IPS DF 6.9 (cell line): ENCODE measurements at places on chromosomes 12 and 14.

- DNase-seq, result no peak
Observed at GRCh38 chr14:61498303-61498702, 176.9 kb downstream of the PRKCH start.

GRCh38 chr12:17139931-17140330, 534.0 kb upstream of the LMO3 start:
- no peak for DNase-seq

- no peak for DNase-seq
Observed at GRCh38 chr12:122303068-122303467, 36.8 kb upstream of the VPS33A start.

DNA sequence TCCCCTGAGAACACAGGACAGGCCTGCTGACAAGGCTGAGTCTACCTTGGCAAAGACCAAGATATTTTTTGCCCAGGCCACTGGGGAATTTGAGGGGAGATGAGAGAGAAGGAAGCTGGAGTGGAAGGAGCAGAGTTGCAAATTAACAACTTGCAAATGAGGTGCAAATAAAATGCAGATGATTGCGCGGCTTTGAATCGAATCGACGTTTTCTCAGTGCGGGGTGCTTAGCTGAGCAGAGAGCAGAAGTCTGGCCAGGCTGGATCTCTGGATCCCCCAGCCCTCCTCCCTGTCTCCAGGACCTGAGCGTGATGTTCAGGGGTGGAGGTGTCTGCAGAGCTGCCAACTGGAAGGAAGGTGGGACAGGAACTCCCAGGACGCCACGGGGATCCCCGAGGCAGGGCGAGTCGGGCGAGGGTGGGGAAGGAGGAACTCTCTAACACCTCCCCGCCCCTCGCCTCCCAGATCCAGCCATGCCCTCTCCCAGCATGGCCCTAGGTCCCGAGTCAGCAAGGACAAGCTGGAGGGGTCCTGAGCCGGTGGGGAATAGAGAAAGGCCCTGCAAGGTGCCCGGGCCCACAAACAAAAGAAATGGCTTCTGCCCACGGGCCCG, 527 bp upstream of the CARMIL3 start:
- DNase-seq, result no peak

- DNase-seq, result no peak
Observed at GRCh38 chr14:67900231-67900630, 80.7 kb downstream of the RAD51B start.

DNA sequence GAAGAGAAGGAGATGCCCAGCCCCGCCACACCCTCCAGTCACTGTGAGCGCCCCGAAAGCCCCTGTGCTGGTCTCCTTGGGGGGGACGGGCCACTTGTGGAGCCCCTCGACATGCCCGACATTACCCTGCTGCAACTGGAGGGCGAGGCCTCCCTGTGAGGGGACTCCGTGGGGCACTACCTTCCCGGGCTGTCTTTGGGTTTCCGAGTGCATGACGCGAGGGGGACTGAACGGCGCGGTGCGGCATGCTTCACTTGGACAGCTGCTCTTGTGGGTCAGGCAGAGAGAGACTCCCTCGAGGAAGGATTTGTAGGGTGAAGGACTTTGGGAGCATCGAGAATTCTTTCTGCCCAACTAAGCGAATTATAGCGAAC, 1.1 kb downstream of the CCDC184 start:
- DNase-seq, result no peak

DNA sequence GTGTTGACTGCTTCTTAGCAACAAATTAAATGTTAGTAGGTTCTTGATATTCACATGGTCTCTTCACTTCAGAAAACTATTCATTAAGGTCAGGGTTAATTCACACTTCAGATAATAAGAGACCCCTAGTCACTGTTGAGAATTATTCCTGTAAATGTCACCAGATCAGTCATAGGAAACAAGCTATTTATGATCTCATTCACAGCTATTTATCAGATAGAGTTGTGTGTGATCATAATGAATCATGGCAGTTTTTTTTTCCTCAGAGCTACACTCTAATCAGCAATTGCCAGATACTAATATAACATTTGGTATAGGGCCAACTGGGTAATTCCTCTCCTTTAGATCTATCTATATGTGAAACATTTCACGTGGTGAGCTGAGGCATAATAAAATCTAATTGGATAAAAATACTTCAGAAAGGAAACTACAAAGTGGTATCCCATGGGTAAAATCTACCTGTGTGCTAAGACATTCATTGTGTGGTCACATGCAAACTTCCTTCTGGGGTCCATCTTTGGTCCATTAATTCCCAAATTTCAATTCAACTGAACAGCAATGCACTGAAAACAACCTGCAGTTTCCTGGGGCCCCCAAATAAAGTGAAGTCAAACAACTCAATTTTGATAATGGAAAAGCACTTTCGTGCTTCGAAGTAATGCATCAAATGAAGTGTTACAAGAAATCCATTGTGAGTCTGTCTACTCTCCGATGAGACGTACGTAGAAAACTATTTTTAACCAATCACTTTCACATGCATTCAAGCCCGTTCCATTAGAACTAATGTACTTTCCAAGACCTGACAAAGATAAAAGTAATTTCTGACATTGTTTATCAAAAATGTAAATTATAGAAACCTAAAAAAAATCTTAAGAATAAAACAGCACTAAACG, 197.0 kb downstream of the ACSS3 start:
- no peak for DNase-seq

DNA sequence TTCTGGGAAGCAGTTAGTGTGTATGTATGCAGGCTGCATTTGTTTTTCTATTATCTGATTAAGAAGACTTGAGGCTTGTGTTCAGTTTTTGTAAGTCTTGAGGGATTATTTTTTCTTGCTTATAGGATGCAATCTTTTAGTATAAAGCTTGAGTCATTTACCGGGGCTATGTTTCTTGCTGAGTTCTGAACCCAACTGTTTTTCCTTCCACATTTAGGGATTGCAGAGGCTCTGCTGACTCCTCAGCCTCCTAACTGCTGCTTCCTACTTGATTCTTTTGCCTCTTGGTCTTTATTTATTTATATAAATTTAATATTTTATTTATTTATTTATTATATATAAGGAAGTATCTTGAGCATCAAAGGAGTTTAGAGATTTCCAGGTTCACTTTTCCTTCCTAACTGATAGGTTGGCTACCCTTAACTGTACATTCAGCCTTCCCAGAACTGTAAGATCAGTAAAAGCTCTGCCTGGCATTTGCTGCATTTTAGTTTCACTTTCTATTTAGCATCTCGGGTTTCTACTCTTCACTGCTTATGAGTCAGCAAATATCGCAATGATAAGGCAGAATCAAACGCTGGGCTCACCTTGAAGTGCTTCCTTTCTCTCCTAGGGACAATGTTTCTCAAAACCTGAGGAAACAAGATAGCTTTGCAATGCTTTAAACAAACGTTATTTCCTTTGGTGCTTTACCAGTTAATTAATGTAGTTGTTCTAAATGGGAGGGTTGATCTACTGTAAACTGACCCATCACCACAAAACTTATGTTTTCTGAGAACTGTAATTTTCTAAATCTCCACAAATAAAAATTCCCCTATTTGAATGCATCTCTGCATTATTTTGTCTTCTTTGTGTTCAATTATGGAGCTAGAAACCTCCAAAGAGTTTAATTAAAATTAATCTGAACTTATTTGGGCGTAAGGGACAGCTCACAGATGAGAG, 1183.7 kb upstream of the TMEM132C start:
- DNase-seq, result no peak

GRCh38 chr12:110223777-110224378, 57.2 kb upstream of the ATP2A2 start:
- no peak for DNase-seq

DNA sequence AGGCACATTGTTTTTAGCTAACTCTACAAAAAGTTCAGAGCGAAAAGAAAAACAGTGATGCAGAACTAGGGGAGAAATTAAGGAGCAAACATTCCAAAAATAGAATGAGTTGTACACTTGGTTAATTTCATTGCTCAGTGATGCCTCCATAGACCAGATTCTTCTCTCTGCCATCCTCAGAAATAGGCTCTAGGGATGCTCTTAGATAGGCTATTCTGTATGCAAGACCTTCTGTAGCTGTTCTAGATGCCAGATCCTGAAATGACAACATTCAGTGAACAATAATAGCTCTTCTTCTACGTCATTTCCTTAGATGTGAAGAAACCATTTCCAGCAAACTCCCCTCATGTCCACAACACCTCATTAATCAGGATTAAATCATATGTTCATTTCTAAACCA, 466.3 kb downstream of the DIO2 start:
- no peak for DNase-seq

DNA sequence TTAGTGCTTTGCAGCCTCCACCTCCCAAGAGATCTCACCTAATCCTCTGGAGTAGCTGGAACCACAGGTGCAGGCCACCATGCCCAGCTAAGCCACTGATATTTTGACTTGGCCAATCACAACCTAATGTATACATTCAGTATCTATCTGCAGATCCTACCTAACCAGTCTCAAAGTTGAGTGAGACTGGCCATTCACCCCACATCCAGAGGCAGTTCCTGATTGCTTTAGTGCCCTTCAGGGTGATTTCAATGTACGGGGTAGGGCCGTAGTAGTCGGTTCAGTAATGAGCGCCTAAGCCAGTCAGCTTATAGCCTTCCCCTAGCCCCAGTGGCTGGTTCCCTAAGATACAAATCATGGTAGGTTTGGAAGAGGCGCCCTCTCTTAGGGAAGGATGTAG, 27.4 kb upstream of the FBXO34 start:
- DNase-seq, result no peak

DNA sequence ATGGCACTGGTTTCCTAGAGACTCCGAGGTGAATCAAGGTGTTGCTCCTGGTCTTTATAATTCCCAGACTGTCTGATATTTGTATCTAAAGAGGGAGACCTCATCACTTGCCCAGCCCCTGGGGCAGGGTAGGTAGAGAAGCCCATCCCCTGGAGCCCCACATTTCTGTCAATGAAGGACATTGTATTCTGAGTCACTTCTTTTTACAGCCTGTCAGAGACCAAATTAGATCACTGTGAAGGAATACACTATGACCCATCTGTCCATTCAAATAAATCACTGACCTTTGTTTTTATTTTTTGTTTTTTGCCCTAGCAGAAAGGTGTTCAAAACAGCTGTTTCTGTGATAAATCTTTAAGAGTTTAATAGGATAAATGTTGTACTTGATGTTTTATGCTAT, 67.9 kb upstream of the ANO6 start:
- DNase-seq, result no peak

DNA sequence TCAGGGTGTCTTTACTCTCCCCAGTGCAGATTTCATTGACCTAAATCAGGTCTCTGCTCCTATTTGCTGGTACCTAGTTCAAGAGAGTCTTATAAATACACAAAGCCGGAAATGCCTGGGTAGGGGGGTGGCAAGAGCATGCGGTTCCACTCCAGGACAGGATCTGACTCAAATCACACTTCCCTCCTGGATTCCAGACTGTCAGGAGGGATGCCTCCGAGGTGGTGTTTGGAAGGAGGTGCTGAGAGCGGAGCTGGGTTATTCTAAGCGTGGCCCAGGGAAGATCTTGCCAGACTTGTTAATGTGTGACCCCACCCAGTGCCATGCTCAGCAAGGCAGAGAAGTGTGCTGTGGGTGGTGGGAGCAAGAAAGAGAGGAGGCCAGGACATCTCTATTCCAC, 49.8 kb downstream of the B4GALNT3 start:
- no peak for DNase-seq

- no peak for DNase-seq
Observed at GRCh38 chr14:62558451-62558850, 486.8 kb downstream of the KCNH5 start.

- DNase-seq, result no peak
Observed at GRCh38 chr12:106179086-106179485, 40.3 kb upstream of the NUAK1 start.

GRCh38 chr14:32134448-32135097, 57.5 kb downstream of the ARHGAP5 start:
- no peak for DNase-seq

DNA sequence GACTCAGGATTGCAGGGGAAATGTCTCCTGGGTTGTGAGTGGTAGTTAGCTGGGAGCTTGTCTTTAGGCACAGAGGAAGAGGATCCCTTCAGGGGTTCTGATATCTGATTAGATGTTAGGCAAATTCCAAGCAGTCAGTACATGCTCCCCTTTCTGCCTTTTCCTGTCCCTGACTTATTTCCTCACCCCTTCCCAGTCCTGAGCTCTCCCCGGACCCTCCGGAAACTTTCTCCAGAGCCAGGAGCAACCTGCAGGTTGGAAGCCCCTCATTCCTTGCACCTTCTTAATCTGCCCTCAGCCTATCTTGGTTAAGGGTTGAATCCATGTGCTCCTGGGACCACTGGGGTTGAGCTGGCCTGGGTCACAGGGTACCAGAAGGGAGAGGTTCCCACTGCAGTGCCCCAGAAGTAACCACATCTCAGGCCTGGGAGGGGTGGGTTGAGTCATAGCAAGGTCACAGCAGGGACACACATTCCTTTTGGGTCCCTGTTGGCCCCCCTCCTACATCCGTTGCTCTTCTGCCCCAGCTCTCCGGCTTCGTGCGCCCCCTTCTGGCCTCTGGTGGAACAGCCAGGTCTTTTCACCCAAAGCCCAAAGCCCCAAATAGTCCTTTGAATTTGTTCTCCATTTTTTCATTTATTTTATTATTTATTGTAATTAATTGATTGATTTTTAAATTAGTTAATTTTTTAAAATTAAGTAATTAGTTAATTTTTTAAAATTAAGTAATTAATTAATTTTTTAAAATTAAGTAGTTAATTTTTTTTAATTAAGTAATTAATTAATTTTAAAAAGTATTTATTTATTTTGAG, 1.8 kb downstream of the IGFBP6 start:
- DNase-seq, result no peak

DNA sequence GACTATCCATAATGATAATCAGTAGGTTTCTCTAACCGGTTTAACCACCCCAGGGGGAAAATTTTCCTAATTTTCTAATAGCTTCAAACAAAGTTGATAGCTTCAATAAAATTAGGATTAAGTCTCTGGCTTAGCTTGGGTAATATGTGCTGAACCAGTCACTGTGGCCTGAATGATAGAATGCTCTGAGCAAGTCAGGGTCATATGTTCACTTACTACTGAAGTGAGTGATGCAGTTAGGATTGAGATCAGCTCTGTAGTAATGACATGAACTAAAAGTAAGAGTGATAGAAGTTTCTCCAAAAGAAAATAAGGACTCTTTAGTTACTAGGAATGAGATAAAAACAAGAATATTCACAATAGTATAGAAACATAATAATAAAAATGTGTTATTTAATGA, 32.6 kb downstream of the ETNK1 start:
- DNase-seq, result no peak

- DNase-seq, result no peak
Observed at GRCh38 chr14:53670701-53671100, 285.9 kb downstream of the BMP4 start.

DNA sequence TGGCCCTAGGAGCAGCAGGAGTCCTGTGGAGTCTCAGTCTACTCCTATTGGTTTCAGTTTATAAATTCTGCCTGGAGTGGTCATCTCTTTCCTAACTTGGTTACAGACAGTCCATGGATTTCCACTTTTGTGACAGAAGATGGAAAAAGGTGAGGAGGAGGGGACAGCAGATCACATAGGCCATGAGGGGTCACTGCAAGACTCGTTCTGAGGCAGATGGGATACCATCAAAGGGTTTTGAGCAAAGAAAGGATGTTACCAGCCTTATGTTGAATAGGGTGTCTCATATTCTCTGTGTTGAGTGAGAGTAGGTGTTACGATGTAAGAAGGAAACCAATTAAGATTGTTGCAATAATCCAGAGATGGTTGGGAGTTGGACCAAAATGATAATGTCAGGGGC, 15.3 kb downstream of the PDE3A start:
- no peak for DNase-seq
